Stimulated activated CD4-positive, alpha-beta T cell treated with anti-CD3 and anti-CD28 coated beads, Interleukin-2, amount 100 ng/mL, for 24 hours (primary cell): ENCODE measurements at places on chromosomes 16 and 17.

DNA sequence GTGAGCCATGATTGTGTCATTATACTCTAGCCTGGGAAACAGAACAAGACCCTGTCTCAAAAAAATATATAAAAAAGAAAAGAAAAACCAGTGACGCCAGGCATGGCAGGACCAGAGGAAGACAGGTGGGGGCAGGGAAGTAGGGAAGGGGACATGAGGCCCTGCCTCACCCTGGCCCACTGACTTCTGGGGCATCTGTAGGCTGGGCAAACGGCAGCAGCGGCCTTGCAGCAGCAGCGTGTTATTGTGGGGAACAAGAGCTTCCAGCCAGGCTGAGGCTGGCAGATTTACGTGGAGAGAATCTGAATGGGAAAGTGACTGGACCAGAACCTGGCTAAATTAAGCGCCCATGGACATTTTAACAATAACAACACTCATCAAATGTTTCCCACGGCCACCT is 19.4 kb downstream of the CMTM4 start:
- no peak for DNase-seq

- no peak for DNase-seq
Measured at GRCh38 chr17:68381076-68381900, 76.0 kb downstream of the WIPI1 start.

- DNase-seq = no peak
Measured at GRCh38 chr16:50677351-50677750, 3.8 kb downstream of the SNX20 start.

GRCh38 chr17:1488826-1489270 is 3.6 kb downstream of the MYO1C start:
- no peak for DNase-seq

GRCh38 chr17:49393491-49394255 is 21.0 kb downstream of the PHB1 start:
- DNase-seq = no peak

DNA sequence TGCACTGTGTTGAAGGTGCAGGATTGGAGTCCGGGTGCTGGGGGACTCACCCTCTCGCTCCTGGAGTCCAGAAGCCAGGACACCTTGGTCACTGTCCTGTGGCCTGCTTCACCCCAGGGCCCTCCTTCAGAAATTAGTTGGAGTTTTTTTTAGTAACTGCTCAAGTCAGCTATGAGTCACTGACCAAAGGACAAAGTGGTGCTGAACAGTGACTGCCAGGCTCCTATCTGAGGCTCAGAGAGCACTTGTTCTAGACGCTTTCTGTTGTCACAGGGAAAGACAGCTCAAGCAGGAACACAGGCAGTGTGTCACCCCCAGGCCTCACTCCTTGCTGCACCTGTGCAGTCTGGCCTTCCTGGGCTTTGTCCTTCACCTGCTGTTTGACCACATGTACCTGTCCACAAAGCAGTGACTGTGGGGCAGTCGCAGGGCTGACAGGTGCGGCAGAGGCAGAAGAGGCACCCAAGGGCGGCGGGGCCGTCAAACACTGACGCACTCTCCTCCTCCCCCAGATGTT is 4.1 kb upstream of the FAAP100 start:
- DNase-seq = no peak

DNA sequence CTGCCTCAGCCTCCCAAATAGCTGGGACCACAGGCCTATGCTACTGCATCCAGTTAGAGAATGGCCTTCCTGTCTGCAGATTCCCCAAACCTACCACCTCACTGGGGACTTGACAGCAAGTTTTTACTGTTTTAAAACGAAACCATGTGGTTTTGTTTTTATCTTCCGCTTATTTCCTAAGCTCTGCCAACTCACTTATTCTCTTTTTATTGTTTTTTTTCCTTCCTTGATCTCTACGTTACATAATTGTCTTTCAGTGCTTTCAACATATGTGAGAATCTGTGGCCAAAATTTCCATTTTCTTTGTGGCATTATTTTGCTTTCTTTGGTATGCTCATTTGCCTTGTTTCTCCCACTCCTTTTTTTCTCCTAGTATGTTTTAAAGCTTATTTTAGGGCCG is 14.6 kb upstream of the SLC38A7 start:
- no peak for DNase-seq

- DNase-seq = no peak
Measured at GRCh38 chr16:30459456-30459855, 13.1 kb upstream of the ITGAL start.

GRCh38 chr16:15597822-15598647 is 44.9 kb downstream of the MARF1 start:
- peak; percentile 19 for DNase-seq

GRCh38 chr17:4535667-4536258 is 19.4 kb downstream of the MYBBP1A start:
- peak; percentile 26 for DNase-seq

DNA sequence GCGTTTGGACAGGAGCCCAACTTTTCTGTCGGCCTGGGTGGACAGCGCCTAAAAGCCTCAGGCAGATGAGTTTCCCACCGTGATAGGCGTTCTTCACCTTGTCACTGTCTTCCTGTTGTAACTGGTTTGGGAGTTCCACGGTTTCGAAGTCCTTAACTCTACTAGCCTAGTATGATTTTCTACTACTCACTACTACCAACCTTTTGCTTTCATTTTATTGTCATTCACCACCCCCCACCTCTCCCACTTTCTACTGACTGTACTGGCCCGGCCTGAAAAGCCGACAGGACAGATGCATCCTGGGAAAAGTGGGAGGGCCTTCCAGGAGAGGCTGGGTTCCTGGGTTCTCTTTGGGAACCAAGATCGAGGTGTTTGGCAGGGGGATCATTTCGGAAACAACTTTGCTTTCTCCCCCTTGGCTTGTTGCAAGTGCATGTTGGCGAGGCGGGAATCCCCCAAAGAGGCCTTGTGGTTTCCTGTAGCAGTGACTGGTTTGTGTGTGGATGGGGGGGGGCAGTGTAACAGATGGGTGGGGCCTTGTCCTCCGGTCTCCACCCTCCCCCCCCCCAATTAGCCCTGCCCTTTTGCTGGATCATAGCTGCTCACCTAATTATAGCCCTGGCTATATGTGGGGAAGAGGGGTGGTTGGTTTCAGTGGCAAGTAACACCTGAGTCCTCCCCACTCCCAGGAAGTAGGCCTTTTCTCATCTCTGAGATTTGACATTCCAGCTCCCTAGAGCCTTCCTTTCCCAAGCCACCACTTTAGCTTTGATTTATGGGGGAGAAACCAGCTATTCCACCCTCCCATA is 1.4 kb downstream of the EIF5A start:
- peak; percentile 84 for DNase-seq

GRCh38 chr16:89179148-89179484 is 7.6 kb downstream of the CDH15 start:
- DNase-seq = no peak

- DNase-seq = peak; percentile 23
Measured at GRCh38 chr17:876272-876671, 94.1 kb downstream of the MRM3 start.

DNA sequence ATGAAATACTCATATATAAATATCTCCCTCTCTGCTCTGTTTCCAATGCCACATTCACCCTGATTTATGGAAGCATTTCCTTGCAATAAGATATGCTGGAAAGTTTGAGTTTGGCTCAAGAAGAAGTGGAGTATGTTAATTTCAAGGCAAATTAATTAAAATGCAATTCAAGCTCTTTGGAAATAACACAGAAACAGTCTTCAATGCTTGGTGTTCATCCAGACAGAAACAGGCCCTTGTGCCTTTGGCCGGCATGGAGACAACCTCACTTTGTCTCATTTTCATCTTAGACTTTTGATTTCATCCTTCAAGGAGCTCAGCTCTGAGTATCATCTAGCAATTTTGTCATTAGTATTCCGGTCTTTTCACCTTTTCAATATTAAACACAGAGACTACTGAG is 210.0 kb downstream of the C16orf95 start:
- no peak for DNase-seq

DNA sequence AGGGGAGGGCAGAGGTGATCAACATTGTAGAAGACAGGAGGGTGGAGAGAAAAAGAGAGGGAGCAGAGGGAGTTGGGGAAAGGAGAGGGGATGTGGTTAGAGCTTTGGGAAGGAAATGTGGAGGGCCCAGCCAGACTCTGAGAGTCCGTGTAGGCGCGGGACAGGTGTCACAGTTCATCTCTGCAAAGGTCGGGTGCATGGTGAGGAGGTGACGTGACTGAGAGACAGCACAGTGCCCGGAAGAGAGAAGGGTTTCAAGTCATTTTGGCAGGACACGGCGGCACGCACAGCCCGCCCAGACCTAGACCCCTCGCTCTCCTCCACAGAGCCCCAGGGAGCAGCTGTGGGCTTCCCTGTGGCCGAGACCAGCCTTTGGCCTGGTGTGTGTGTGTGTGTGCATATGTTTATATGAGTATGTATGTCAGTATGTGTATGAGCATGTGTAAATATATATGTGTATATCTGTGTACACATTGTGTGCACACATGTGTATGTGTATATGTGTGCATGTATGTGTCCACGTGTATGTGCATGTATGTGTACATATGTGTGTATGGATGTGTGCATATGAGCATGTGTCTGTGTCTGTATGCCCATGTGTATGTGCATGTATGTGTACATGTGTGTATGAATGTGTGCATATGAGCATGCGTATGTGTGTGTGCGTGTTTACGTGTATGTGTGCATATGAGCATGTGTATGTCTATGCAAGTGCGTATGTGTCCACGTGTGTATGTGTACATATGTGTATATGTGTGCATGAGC is 104.6 kb downstream of the SEC14L1 start:
- no peak for DNase-seq

- no peak for DNase-seq
Measured at GRCh38 chr17:20074489-20074888, 65.3 kb downstream of the SPECC1 start.

DNA sequence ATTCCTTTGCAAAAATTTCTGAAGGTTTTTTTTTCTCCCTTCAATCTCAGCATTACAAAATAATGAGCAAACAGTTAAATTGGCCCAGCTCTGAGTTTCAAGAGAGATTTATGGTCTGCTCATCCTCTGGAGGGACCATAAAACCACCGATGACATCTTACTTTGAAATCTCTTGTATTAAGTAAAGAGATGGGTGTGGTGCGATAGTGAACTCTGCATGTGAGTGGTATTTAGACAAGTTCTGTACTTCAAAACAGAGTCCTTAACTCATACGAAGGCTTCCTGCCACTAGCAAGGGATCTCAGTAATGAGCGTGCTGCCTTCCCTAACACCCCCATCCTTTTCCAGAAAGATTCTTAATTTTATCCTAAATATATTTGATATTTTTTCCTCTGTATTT is 2.1 kb downstream of the FAM20A start:
- DNase-seq = no peak

GRCh38 chr16:79089735-79090284 is 510.7 kb downstream of the MAF start:
- DNase-seq = peak; percentile 69

GRCh38 chr16:84478172-84478947 is 26.1 kb downstream of the MEAK7 start:
- no peak for DNase-seq

DNA sequence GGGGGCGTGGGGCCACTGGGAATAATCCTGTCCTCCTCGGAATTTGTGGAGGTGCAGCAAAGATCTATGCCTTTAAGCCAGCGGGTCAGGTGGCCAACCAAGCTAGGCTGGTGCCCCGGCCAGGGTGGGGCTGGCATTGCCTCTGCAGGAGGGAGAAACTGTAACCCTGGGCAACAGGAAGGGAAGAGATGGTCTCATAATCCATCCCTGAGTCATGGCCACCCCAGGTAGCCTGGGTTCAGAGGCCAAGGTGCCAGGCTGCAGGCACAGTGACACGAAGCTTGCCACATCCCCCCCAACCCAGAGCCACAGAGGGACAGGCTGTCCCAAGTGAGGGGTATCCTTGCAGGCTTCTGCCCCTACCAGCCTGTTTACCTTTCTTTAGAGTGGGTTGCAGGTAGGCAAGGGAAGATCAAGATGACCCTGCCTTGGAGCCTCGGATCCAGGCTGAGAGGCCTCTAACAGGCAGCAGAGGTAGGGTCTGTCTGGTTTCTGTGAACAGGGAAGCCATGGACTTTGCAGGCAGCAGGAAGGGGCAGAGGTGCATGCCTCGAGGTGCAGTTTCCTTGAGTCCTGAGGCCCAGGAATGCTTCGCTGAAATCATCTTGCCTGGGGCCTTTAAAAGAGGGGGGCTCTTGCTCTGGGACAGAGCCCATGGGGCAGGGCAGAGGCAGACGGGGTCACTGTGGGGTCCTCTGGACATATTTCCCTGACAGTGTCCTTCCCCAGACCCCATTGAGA is 4.0 kb downstream of the LASP1 start:
- no peak for DNase-seq

DNA sequence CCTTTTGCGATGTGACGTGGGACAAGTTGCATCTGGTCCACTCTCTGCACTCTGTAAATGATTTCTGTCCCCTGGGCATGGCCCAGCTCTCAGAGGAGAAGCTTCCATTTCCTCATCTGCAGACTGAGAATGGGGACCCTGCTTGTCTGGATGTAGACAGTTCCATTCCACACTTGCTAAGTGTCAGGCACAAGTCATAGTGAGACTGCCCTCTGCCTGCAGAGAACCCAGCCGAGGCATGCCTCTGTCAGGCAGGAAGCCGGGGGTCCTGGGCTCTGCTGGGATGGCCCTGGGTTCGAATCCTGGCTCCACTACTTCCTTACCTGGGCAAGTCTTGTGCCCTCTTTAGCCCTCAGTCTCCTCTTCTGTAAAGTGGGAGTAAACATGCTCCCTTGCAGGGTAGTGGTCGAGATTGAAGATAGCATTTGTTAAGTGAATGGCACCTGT is 4.1 kb downstream of the MAP2K3 start:
- no peak for DNase-seq

DNA sequence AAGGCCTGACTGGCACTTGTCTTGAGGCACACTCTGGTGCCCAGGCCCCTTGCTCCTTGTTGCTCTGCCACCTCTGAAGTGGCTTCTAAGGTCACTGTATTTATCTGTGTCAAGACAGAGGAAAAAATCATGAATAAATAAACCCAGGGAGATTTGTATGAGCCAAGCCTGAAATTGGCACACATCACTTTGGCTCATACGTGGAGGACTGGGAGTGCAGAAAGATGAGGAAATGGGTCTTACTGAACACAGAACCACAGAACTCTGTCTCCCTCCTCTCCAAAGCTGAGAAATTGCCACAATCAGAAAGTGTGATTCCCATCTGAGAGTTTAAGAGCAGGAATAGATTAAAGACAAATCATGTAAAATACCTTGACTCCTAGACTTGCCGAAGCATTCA is 27.1 kb upstream of the C16orf78 start:
- DNase-seq = no peak

DNA sequence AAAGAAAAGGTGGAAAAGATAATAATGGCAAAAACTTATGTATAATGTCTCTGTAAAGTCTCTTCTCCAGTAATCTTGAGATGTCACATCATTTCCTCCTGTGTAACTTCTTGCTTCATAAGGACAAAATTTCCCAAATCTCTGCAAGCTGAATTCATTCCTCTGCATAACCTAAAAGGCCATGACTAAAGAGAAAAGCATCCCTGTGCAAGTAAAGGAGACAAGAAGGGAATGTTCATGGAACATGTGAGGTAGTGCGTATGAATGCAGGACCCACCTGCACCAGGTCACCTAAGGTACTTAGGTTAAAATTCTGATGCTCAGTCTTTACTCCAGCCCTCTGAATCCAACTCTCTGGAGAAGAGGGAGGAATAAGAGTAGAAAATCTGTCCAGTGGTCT is 46.9 kb upstream of the NLK start:
- no peak for DNase-seq

- DNase-seq = no peak
Measured at GRCh38 chr17:37839196-37839978, 84.8 kb upstream of the TBC1D3K start.

- no peak for DNase-seq
Measured at GRCh38 chr16:65120831-65121721, 787 bp downstream of the CDH11 start.

GRCh38 chr16:19344224-19344801 is 58.8 kb downstream of the CLEC19A start:
- DNase-seq = no peak
